Stomach (tissue), 19 donors: ENCODE measurements at places on chromosomes 13 and 19.

GRCh38 chr19:49921871-49922795 lies 6.9 kb upstream of the ATF5 start:
- DNase-seq, result no peak
- H3K36me3 ChIP-seq, result peaks cover 71% of the 10 kb centered on the region
- no peaks in the 10 kb centered on the region for H3K27me3 ChIP-seq
- H3K4me3 ChIP-seq, result no peak overlapping the region
- H3K4me1 ChIP-seq, result peaks cover 28% of the 10 kb centered on the region

- H3K27me3 ChIP-seq, result peaks cover 72% of the 10 kb centered on the region
- no peaks in the 10 kb centered on the region for H3K36me3 ChIP-seq
- no peak within 1 kb of the TSS for H3K27ac ChIP-seq
- H3K4me3 ChIP-seq, result peak within 1 kb of the TSS; percentile 13
- H3K4me1 ChIP-seq, result peaks cover 4% of the 10 kb centered on the region
Measured at GRCh38 chr19:55443045-55443823, at the start of gene SHISA7. Gene SHISA7 (minus strand): TSS chr19:55443300. CDS start chr19:55442863, 437 bp downstream.

GRCh38 chr19:7787602-7788177 lies 24.6 kb downstream of the CLEC4M start:
- H3K4me1 ChIP-seq, result peaks cover 24% of the 10 kb centered on the region
- no peak for DNase-seq
- H3K27me3 ChIP-seq, result peaks cover 18% of the 10 kb centered on the region
- H3K36me3 ChIP-seq, result no peaks in the 10 kb centered on the region
- H3K4me3 ChIP-seq, result no peak overlapping the region

- H3K27me3 ChIP-seq, result no peaks in the 10 kb centered on the region
- H3K36me3 ChIP-seq, result peaks cover 3% of the 10 kb centered on the region
- no peak overlapping the region for H3K27ac ChIP-seq
- no peak overlapping the region for H3K4me3 ChIP-seq
Measured at GRCh38 chr19:40360708-40361241, 12.3 kb downstream of the PLD3 start.

DNA sequence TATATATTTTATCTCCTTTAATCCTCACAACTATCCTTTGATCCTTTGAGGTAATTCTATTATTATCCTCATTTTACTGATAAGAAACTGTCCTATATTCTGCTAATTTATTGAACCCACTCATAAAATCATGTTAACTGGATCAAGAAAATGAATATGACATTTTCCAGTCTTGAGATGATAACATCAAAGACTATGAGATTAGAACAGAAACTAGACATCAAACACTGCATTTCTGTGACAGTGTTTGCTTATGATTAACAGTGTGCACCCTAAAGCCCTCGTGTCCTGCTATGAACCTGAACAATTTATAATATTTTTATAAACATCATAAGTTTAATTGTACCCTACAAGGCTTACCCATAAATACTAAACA lies 96.3 kb downstream of the TBC1D4 start:
- H3K4me1 ChIP-seq, result no peaks in the 10 kb centered on the region
- DNase-seq, result no peak
- no peak overlapping the region for H3K4me3 ChIP-seq

DNA sequence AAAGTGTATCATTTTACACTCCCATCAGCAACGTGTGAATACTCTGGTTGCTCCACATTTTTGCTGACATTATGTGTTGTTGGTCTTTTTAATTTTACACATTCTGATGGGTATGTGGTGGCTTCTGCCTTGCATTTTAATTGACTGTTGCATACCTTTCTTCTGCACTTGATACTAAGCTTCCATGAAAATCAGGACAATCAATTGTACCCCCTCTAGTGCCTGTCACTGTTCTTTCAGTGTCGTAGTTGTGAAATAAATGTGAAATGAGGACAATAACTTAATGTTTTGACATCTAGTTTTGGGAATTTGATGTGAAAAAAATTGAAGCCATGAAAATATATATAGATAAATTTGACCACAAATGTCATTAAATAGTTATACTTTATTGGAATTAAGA lies 6.7 kb downstream of the IFT88 start:
- peaks cover 17% of the 10 kb centered on the region for H3K36me3 ChIP-seq
- no peak for DNase-seq

DNA sequence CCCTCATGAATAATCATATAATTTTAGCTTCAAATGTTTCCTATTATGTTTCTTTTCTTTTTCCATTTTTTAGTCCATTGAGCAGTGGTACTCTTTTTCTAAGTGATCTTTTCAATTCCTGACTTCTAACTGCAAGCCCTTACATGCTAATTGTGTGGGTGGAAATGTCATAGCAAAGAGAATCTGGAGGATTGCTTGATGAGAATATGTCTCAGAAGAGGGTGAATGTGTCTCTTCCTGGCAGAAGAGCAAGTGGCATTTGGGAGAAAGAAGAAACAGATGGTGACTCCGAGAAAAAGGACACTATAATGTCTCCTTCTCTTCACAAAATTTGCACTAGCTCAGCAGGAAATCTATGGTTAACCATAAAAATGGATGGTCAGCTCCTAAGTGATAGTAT lies 2320.0 kb downstream of the PCDH9 start:
- H3K36me3 ChIP-seq, result no peaks in the 10 kb centered on the region
- no peaks in the 10 kb centered on the region for H3K4me1 ChIP-seq
- no peaks in the 10 kb centered on the region for H3K27me3 ChIP-seq
- DNase-seq, result no peak

GRCh38 chr13:110157718-110158117 lies 149.2 kb downstream of the COL4A1 start:
- peaks cover 4% of the 10 kb centered on the region for H3K4me1 ChIP-seq
- peaks cover 90% of the 10 kb centered on the region for H3K36me3 ChIP-seq
- no peaks in the 10 kb centered on the region for H3K27me3 ChIP-seq
- H3K4me3 ChIP-seq, result no peak overlapping the region

DNA sequence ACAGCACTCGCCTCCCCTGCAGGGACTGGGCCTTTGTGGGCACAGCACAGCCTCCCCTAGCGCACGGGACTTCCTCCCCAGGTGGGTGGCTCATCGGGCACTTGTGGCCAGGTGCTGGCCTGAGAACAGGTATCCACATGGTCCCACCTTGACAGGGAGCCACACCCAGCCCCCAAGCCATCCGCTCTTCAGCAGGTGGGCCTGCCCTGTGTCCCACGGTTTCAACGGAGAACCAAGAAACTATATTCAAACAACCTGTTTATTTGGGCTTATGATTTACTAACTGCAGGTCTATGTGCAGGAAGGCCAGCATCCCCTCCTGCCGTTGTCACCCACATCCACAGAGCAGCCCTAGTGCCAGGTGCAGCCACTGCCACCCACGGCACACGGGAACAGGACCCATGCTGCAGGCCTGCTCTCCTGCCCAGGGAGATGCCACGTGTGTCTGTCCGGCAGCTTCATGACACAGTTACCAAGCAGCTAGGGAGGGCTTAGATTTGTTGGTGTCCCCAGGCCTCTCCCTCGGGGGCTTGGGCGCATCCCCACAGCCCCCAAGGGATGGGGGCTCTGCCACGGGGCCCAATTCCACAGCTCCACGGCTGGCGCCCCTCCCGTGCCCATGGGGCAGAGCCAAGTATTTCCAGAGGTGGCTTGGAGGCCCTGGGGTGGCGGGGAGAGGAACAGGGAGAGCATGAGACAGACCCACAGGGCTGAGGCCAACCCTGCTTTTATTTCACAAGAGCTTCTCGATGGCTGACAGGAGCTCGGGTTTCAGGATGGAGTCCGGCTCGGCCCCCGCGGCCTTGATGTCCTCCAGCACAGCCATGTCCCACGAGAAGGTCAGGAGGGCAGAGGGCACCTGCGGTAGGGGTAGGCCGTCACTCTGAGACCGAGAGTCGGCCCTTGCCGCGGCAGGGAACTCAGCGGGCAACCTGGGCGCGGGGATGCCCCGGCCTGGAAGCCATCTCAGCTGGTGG lies 12.5 kb downstream of the UBXN6 start:
- no peaks in the 10 kb centered on the region for H3K27me3 ChIP-seq
- no peak overlapping the region for H3K4me3 ChIP-seq
- no peak for DNase-seq
- peaks cover 69% of the 10 kb centered on the region for H3K36me3 ChIP-seq

- H3K27ac ChIP-seq, result no peak overlapping the region
- peaks cover 21% of the 10 kb centered on the region for H3K4me1 ChIP-seq
- DNase-seq, result no peak
- peak overlapping the region; percentile 75 for H3K4me3 ChIP-seq
Measured at GRCh38 chr19:29842471-29843179, 30.8 kb downstream of the CCNE1 start.

GRCh38 chr13:51412431-51412830 lies 40.4 kb downstream of the INTS6 start:
- no peak overlapping the region for H3K4me3 ChIP-seq
- H3K4me1 ChIP-seq, result peaks cover 29% of the 10 kb centered on the region
- H3K36me3 ChIP-seq, result peaks cover 10% of the 10 kb centered on the region
- no peak for DNase-seq
- H3K27ac ChIP-seq, result no peak overlapping the region
- H3K27me3 ChIP-seq, result no peaks in the 10 kb centered on the region

DNA sequence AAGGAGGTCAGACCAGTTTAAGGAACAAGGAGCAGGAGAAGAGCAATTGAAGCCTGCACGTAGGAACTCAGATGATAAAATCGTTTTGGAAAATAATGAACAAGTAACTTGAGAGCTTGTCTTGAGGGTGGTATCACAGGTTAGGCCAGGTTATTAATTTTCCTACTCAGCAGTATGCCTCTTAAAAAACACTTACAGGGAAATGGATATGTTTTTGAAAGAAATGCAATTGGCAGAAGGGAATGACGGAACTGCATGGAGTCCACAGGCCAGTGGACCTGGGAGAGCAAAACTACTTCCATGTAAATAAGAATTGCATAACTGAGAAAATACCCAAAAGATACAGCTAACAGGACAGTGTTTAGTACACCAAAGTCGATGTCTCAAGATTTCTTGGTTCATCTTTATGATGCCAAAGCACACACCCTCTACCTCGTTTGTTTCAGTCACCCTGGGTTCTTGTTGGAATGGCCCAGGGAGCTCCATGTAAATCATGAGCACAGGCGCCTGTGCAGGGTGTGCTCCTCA lies 35.2 kb downstream of the MBNL2 start:
- H3K36me3 ChIP-seq, result no peaks in the 10 kb centered on the region
- peak overlapping the region; percentile 77 for H3K27ac ChIP-seq

DNA sequence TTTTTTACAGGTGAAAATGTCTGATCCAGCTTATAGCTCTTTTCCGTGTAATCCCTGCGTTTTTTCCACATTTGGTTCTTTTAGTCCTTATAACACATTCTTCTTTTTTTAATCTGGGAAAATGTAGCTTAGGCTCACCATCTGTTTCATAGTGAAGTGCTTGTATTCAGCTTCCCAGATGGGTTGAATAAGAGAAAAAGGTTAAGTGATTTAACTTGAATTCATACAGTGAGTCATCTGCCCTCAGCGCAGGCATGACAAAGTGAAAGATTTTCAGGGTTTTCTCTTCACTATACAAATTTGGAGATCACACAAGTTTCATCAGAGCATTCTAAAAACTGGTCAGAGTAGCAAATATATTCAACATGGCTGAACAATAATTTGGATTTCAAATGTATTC lies 224.8 kb downstream of the SPRY2 start:
- no peak overlapping the region for H3K27ac ChIP-seq
- no peaks in the 10 kb centered on the region for H3K36me3 ChIP-seq
- no peaks in the 10 kb centered on the region for H3K27me3 ChIP-seq
- H3K4me3 ChIP-seq, result no peak overlapping the region
- no peaks in the 10 kb centered on the region for H3K4me1 ChIP-seq

- H3K4me1 ChIP-seq, result peaks cover 35% of the 10 kb centered on the region
- no peak overlapping the region for H3K4me3 ChIP-seq
- DNase-seq, result no peak
- no peak overlapping the region for H3K27ac ChIP-seq
- no peaks in the 10 kb centered on the region for H3K36me3 ChIP-seq
- H3K27me3 ChIP-seq, result no peaks in the 10 kb centered on the region
Measured at GRCh38 chr13:46632176-46632575, 79.2 kb downstream of the LRCH1 start.

- no peak overlapping the region for H3K4me3 ChIP-seq
- H3K4me1 ChIP-seq, result peaks cover 20% of the 10 kb centered on the region
Measured at GRCh38 chr13:48291730-48292129, 11.8 kb upstream of the RB1 start.

DNA sequence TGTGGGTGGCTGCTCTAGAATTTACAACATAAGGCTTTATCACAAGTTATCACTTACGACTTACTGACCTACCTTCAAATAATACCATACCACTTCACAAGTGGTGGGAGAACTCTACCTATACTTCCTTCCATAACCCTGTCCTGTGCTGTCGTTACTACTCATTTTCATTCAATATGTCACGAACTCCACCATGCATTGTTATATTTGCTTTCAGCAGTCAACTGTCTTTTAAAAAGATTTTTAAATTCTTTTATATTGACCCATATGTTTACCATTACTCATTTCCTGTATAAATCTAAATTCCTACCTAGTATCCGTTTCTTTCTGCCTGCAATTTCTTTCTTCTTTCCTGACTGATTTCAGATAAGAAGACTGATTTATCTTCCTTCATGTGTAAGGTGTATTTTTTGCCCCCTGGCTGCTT lies 200.0 kb downstream of the KLF12 start:
- no peaks in the 10 kb centered on the region for H3K36me3 ChIP-seq
- H3K4me1 ChIP-seq, result no peaks in the 10 kb centered on the region
- H3K27me3 ChIP-seq, result no peaks in the 10 kb centered on the region

DNA sequence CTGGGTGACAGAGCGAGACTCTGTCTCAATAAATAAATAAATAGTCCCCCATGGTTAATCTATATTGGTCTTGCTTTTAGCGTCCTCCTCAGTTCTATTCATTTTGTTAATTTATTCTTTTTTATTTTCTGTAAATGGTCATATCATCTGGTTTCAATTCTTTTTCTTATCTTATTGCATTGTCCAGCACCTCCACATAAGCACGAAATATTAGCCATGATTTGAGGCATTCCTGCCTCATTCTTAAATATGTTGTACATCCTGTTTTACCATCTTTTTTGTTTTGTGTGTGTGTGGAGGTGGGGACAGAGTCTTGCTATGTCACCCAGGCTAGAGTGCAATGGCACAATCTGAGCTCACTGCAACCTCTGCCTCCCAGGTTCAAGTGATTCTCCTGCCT lies 24.6 kb upstream of the CCDC124 start:
- H3K36me3 ChIP-seq, result no peaks in the 10 kb centered on the region
- no peak overlapping the region for H3K4me3 ChIP-seq
- H3K4me1 ChIP-seq, result no peaks in the 10 kb centered on the region
- no peak for DNase-seq

DNA sequence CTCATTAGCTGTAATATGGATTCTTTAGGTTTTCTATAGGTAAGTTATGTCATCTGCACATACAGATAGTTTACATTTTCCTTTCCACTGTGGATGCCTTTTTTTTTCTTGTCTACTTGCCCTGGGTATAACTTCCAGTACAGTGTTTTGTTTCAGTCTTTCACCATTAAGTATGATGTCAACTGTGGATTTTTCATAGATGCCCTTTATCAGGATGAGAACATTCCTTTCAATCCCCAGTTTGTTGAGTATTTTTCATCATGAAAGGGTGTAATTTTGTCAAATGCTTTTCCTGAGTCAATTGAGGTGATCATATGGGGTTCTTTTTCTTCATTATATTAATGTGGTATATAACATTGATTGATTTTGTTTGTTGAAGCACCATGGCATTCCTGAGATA lies 43.6 kb upstream of the SACS start:
- no peaks in the 10 kb centered on the region for H3K36me3 ChIP-seq
- H3K4me3 ChIP-seq, result no peak overlapping the region
- H3K4me1 ChIP-seq, result no peaks in the 10 kb centered on the region
- no peak for DNase-seq
- H3K27ac ChIP-seq, result no peak overlapping the region
- no peaks in the 10 kb centered on the region for H3K27me3 ChIP-seq

- no peak overlapping the region for H3K4me3 ChIP-seq
- no peak for DNase-seq
- no peaks in the 10 kb centered on the region for H3K4me1 ChIP-seq
Measured at GRCh38 chr13:68128297-68128915, 898.3 kb upstream of the PCDH9 start.

GRCh38 chr13:114341003-114341777 lies 26.9 kb downstream of the CHAMP1 start:
- no peak for DNase-seq
- no peaks in the 10 kb centered on the region for H3K27me3 ChIP-seq
- no peaks in the 10 kb centered on the region for H3K36me3 ChIP-seq
- H3K4me1 ChIP-seq, result peaks cover 16% of the 10 kb centered on the region
- no peak overlapping the region for H3K4me3 ChIP-seq
